Renal cortex interstitium (tissue), 15 donors: ENCODE measurements at places on chromosomes 3 and 15. TPM values are rescaled to one million over a fixed set of nuclear protein-coding genes. Genes with fewer than 3 reads are reported as not detected.
A peak's percentile ranks its signal among the peaks of the same experiment; 100 is the strongest.

CDCP1 gene
- polyA plus RNA-seq: 1.1 TPM

RTF1 gene
- 66.3 TPM for polyA plus RNA-seq

ARHGEF3 gene
- 71.4 TPM for polyA plus RNA-seq

LYZL4 gene
- polyA plus RNA-seq: not detected

GRK7 gene
- not detected for polyA plus RNA-seq

CLEC3B gene
- 14.6 TPM for polyA plus RNA-seq

CXCR6 gene
- polyA plus RNA-seq: 0.23 TPM

SCN10A gene
- polyA plus RNA-seq: not detected

LRTM1 gene
- not detected for polyA plus RNA-seq

SLC38A3 gene
- polyA plus RNA-seq: 7.3 TPM

PIGZ gene
- 1.0 TPM for polyA plus RNA-seq

THPO gene
- polyA plus RNA-seq: 2.0 TPM

WDR72 gene
- polyA plus RNA-seq: 59.2 TPM

GRCh38 chr3:110318108-110318507 is 753.5 kb upstream of the NECTIN3 start:
- no peak for DNase-seq

DNA sequence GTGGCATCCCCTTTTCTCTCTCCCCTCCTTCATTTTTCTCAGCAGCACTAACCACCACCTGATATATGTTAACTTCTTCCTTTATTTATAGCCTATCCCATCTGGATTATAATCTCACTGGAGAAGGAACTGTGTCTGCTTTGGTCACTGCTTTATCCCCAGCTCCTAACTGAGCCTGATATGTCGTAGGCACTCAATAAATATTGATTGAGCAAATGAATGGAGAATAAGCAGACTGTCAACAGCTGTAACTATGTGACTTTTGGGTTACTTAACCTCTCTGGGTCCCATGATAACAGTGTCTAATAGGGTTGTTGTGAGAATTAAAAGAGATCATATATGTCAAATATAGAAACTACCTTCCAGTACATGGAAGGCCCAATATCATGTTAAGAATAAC is 127.9 kb downstream of the MECOM start:
- DNase-seq: no peak

DNA sequence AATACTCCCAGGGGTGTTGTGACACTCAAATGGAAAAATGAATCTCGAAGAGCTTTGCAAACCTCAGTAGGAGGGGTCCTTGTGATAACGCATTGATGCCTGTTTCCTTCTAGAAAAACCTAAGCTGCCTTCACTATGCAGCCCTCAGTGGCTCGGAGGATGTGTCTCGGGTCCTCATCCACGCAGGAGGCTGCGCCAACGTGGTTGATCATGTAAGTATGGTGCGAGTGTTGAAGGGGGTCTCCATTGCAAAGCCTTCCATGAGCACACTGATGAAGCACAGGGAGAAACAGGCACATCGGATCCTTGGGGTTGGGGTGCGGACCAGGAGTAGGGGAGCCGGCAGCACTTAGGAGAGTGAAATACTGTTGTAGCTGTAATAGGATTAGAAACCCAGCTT is 22.3 kb downstream of the ANKDD1A start:
- DNase-seq: no peak

- DNase-seq: no peak
Measured at GRCh38 chr15:88950600-88951160, 37.5 kb upstream of the MFGE8 start.

DNA sequence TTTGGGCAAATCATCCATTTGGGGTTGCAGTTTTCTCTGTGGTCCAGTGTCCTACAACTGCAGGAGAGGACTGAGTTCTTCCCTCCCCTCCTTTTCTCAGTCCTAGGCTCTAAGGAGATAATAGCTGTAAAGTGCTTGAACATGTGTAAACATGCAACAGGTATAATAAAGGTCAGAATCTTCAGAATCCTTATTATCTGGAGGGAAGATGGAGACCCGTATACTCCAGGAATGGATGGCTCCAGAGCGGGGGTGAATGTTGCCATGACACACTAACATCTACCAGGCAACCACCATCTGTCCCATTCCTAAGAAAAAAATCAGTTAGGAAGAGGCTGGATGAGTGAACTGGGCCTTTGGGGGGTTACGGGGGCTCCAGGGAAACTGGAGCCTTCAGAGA is 39.7 kb upstream of the GLCE start:
- DNase-seq: no peak

DNA sequence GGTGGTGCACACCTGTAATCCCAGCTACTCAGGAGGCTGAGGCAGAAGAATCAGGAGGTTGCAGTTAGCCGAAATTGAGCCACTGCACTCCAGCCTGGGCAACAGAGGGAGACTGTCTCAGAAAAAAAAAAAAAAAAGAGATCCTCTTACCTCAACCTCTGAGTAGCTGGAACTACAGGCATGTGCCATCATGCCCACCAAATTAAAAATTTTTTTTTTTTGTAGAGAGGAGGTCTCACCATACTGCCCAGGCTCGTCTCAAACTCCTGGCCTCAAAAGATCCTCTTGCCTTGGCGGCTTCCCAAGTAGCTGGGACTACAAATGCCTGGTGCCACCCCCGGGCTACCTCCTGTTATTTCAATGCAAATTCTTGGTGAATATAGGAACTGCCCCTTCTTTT is 1.5 kb downstream of the UMPS start:
- DNase-seq: no peak

GRCh38 chr3:119559441-119559963 is at the start of gene CD80:
TSS of gene CD80 (minus strand) at chr3:119559614. CDS start at chr3:119557728, 1,886 bp downstream.
- DNase-seq: no peak

GRCh38 chr15:45522328-45523165 is at the start of gene SLC30A4:
TSS of gene SLC30A4 (minus strand) at chr15:45522755. CDS start at chr15:45522354, 401 bp downstream.
- DNase-seq: peak; percentile 69

- DNase-seq: no peak
Measured at GRCh38 chr15:90405055-90405607, 17.1 kb downstream of the IQGAP1 start.

GRCh38 chr3:170046269-170047132 is 8.7 kb downstream of the GPR160 start:
- DNase-seq: no peak

- no peak for DNase-seq
Measured at GRCh38 chr3:58621086-58621830, 44.1 kb upstream of the FAM107A start.

DNA sequence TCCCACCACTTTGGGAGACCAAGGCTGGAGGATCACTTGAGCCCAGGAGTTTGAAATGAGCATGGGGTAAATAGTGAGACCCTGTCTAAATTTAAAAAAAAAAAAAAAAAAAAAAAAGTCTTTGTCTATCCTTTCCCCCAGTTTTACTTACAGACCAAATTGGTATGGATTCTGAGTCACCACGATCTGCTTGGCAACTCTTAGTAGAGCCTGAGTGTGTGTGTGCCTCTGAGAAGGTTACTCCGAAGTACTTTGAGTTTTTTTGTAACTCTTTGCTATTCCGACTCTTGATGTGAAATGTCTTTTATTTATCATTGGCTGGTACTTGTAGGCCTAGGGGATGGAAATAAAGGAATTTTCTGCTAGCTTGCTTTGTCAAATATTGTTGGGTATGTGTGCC is 63.3 kb downstream of the RBM6 start:
- DNase-seq: no peak

- DNase-seq: no peak
Measured at GRCh38 chr3:4716266-4716665, 223.1 kb downstream of the ITPR1 start.

DNA sequence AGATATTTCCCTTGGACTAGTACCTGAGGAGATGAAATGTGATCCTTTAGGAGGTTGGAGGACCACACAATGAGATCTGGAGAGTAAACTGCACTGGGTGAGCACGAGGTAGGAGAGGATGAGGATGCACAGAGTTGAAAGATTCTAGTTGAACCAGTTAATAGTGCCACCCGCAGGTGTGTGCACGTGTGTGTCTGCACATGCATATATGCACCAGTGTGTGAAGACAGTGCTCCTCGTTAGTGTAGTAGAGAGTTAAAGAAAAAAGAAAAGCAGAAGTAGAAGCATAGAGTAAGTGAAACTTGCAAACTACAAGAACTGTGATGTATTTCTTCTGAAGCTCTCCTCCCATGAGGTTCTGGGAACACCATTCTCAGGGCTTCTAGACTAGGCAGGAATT is 8.4 kb downstream of the MED12L start:
- no peak for DNase-seq

GRCh38 chr3:140719841-140720614 is 42.2 kb downstream of the TRIM42 start:
- no peak for DNase-seq

- DNase-seq: peak; percentile 63
Measured at GRCh38 chr3:36944641-36945270, at the start of gene TRANK1. TSS of gene TRANK1 (minus strand) at chr3:36945054. CDS start at chr3:36944809, 245 bp downstream.

DNA sequence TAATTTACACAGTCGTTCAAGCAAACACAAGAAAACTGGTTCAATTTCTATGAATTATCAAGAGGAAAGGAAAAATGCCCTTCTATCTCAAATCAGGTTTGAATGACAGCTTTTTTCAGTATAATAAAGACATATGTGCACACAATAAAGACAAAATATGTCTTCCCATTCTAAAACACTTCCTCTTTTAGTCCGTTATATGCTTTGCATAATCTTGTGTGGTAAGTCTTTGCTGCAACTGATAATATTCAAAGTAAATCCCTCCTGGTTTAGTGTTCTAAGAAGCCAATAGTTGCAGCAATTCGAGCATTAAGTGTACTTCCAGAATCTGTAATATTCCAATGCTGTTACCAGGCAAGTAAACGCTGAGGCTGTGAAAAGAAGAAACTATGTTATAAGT is 43.7 kb upstream of the MAPKBP1 start:
- no peak for DNase-seq

DNA sequence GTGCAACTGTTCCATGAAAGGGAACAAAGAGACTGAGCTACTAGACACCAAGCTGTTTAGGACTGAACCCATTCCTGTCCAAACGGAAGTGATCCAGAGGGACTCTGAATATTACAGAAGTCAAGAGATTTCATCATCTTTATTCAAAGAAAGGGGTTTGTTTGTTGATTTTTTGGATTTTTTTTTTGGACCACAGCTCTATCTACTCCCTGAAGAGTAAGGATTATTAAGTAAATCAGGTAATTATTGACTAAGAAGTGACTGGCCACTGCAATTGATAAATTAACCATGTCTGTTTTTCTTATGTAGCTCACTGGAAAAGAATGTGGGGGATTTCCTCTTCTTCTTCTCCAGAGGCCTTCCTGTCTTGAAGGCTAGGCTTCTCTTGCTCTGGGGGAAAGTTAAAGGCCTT is 146.6 kb upstream of the TPM1 start:
- no peak for DNase-seq

DNA sequence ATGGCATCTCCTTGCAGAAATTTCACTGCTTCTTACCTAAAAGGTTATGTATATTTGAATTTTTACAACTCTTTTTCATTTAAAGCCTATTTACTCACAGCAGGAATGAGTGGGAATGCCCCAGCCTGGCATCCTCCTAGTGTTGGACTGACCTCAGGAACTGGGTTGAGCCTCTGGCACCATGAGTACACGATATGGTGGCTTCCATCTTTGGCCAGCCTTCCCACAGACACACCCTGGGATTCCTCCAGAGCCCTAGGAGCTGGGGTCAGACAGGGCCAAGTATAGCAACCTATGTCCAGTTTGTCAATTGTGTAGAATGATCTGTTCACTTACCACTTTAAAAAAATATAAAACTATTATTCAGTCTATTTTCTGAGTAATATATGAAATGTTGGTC is 57.2 kb upstream of the HEG1 start:
- no peak for DNase-seq

DNA sequence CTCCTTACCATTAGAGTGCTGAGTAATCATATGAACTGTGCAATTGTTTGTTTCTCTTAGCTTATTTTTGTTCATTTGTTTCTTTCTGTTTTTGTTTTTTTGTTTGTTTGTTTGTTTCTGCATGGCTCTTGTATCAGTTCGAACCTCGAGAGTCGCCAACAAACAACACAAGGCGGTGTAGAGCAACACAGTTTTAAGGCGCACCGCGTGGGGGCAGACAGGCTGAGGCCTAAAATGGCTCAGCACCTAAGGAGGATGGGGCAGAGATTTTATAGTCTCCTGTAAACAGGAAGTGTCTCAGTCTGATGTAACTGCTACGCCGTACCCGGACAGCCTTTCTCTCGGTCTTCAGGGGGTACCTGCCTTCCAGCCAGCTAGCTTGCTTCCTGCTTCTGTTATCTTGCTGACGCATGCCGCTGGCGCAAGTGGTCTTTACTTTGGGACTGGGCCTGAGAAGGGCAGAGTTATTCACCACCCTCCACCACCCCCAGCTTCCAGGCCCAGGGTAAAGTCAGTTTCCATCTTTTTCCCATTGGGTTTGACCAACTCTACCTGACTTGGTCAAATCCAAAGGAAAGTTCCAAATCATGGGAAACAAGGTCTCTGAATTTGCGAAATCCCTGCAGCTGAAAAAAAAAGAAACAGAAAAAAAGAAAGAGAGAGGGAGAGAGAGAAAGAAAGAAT is 25.8 kb upstream of the MFGE8 start:
- DNase-seq: no peak

- no peak for DNase-seq
Measured at GRCh38 chr3:13140596-13140995, 67.4 kb upstream of the IQSEC1 start.

DNA sequence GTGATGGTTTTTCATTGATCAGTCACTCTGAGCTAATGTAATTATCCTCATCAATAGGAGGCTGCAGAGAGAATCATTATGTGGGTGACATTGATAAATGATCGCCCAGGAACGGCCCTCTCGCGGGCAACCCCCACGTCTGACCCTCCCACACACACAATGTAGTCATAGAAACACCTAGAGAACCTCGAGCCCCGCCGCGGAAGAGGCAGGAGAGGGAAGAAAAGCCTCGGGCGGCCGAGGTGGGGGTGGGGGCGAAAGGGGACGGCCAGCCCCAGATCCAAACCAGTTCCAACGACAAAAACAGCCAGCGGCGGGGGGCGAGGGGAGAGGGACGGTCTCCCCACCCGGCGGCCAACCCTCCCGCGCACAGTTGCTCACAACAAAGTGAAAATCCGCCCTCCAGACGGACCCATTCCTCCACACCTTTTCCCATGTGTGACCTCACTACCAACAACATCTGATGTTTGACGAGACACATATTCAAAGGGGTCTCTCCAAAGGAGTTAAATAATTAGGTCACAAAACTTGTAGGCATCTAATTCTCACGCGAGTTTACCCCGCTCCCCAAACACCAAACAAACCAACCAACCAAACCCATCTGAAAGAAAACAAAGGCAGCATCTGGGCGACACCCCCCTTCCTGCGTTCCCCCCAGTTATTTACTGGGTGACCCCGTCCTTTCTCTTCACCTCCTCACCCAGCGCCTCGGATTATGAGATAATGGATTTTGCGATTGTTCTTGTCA is 213.0 kb downstream of the MEIS2 start:
- no peak for DNase-seq

GRCh38 chr3:36172699-36173098 is 207.6 kb upstream of the STAC start:
- no peak for DNase-seq

- no peak for DNase-seq
Measured at GRCh38 chr15:99966815-99967214, 233.6 kb upstream of the LYSMD4 start.

GRCh38 chr15:95284933-95285421 is 1045.5 kb upstream of the NR2F2 start:
- no peak for DNase-seq
